ENCODE measurements at places on chromosomes 3 and 15.

DNA sequence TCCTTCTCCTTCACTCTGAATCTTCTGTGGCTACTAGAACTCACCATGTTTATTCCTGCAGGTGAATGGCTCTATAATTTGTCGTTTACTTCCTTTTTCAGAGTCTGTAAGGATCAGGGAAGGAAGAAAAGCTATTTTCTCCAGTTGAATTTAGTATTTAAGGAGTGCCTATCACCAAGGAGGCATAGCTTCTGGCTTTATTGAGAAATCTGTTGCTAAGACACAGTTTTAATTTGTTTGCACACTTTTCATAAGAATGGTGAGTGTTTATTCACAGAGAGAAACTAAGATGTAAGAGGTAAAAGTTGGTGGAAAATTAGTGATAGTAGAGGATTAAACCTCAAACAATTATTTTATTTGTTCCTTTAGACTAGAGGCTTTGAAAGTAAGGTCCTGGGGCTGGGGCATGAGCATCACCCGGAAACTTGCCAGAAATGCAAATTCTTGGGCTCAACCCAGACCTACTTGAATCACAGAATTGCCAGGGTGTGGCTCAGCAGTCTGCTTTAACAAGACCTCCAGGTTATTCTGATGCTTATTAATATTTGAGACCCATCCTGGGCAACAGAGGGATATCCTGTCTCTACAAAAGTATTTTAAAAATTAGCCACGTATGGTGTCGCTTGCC, 461.3 kb downstream of the AGBL1 start:
- no peak for DNase-seq

- DNase-seq: no peak
These were observed 130.5 kb upstream of the NR2E3 start for GRCh38 chr15:71679793-71680353.

GRCh38 chr3:73214846-73215245, 153.4 kb downstream of the EBLN2 start:
- DNase-seq: no peak

DNA sequence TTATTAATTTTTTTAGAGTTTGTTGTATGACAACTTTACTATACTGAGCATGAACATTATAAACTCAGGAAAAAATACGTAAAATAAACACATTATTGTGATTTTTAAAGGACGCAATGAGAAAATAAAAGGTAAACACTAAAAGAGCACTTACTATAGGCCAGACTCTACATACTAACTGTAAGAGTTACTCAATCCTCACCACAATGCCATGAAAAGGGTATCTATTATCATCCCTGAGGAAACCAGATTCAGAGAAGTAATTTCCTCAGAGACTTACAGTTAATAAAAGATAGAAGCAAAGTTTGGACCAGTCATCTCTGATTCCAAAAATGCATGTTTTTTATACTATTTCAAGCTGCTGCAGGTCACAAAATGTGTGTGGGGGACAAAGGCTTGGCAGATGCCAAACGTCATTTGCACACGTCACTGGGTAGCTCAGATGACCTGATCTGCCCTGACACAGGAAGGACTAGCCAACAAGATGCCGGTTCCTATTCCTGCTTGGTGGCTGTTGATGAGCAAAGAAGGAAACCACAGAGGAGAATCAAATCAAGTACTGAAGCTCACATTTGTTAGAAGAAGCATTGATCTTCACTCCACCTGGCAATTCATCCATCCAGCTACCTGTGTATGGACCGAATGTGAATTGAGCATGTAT, 42.3 kb downstream of the KLHL6 start:
- peak; percentile 54 for DNase-seq

DNA sequence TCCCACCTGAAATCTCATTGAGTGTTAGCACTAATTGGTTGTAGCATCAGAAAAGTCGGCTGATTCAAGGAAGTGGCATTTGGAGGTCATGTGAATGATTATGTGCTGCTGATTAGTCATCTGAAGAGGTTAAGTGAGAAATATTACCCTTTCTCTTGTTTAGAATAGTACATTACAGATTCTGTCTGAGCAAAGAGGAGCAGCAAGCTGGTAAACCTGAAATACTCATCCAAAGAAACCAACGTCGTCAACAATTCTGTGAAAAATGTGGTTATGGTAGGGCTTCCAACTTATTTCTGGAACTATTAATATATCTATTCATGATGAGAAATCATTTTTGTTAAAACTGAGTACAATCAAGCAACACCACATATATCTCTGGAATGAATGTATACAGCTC, 1024.9 kb downstream of the TUSC7 start:
- DNase-seq: no peak

- DNase-seq: no peak
These were observed 751.6 kb downstream of the SI start for GRCh38 chr3:164326714-164327113.

GRCh38 chr3:139323146-139323545, 20.7 kb upstream of the MRPS22 start:
- DNase-seq: no peak

- DNase-seq: no peak
These were observed 20.3 kb downstream of the KLHDC8B start for GRCh38 chr3:49191741-49192140.

- no peak for DNase-seq
These were observed 53.4 kb downstream of the RPLP1 start for GRCh38 chr15:69505956-69506556.

- DNase-seq: no peak
These were observed 4.2 kb downstream of the PTPN23 start for GRCh38 chr3:47385007-47385406.

DNA sequence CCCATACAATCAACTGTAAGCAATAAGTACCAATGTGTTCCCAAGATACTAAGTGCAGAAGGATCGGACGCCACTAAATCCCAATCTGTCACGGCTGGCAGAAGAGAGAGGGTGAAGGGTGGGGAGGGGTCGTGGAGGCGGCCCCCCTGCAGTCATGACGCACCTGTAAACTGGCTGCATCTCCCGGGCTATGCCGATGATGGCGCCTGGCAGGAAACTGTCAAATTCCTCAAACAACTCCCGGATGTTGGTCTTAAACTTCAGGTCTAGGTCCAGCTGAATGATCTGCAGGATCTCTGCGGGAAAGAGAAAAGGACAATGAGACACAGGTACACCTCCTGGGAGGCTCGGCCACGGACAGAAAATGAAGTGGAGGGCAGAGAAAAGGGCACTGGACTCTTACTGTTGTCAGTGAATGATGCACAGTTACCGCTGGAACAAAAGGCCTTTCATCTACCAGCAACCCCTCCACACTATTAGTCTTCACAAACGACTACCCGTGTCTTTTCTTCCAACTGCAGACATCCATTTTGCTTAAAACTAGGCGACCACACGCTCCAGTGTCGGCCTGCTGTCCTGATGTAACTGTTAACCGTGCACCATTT, 114.6 kb downstream of the XXYLT1 start:
- no peak for DNase-seq

- no peak for DNase-seq
These were observed 354.4 kb downstream of the ERC2 start for GRCh38 chr3:56113908-56114307.

GRCh38 chr15:99279290-99279689, 28.0 kb downstream of the LRRC28 start:
- DNase-seq: no peak

DNA sequence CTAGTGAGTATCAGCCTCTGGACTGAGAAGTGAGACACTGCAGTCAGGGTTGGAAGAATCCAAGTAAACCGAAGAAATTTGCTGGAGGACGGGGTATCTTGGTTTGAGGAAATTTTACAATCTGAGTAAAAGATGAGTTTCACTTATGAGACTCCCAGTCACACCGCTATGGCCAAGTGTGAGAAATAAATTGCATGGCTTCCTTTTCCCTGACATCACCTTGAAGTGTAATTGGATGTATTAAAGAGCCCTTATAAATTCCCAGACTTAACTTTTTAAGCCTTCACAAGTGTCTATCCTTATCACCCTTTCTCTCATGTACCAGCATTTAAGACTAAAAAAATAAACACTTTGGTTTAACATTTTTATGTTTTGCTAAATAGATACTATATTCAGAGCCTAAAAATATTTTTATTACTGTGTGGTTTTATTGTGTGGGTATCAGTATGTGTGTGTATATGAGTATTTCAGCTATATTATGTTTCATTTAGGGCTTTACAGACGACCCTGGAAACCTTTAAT, 23.8 kb downstream of the USP3 start:
- DNase-seq: no peak

DNA sequence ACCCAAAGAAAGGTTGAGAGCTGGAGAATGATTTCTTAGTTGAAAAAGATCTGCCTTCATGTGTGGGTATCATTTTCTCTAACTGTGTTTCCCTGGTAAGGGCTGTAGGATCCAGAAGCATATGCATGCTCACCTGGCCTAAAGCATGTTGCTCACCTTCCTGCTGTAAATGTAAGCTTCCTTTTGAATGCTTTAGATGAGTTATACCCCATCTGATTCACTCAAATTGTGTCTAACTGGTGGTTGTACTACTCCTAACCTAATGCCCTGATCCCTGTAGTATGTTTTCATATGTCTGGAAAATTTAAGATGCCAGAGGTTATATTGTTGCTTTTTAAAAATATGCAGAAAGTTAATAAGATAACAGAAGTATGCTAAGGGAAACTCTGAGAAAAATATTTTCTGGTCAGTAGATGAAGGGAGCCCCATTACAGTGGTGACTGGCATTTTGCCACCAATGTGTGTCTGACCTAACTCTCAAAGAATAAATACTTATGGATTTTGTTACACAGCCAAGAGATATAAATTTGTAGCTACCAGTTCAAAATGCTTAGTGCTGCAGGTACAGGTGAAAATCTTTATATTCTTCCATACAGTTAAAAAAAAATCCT, 7.7 kb downstream of the FILIP1L start:
- DNase-seq: no peak

GRCh38 chr15:81301815-81302399, 22.0 kb downstream of the STARD5 start:
- DNase-seq: peak; percentile 51

GRCh38 chr3:56704706-56705105, 21.6 kb upstream of the TASOR start:
- no peak for DNase-seq

- DNase-seq: peak; percentile 67
These were observed 16.1 kb upstream of the ATP8B4 start for GRCh38 chr15:50135031-50135551.

DNA sequence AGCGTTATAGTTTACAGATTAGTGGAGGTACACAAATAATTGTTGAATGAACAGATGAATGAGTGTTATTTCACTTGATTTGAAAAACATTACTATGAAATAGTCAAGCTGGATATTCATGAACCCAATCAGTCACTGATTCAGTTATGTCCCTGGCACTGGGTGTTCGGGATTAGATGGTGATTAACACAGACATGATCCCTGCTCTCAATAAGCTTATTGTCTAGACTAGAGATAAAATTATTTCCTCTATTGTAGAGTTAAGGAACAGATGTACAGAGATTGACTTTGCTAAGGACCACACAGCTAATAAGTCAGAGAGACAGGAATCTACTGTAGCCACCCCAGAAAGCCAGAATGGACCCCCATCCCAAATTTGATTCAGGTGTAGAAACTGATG, 963 bp downstream of the GRAMD1C start:
- DNase-seq: no peak

DNA sequence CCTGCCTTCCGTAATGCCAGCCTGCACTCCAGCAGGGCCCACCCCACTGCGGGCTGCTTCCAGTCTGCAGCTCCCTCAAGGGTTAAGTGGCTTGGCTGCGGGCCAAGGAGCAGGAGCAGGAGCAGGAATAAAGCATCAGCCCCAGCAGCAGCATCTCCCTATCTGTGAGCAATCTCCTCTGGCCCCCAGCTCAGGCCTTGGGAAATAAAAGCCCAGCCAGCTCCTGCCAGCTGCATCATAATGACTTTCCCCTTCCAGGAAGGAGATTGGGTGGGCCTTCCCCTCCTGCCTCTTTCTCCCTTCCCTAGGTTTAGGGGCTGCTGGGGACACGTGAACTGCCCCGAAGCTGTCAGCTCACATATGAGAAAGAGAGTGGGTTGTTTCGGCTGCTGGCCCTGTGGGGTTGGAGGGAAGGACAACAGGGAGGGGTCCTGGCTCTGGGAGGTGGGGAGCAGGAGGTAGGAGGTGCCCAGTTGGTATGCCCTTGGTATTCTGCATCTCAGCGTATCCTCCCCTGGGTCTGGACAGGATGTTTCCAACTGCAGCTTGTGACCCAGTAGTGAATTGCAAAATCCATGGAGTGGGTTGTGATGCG, 34.6 kb upstream of the FGD5 start:
- DNase-seq: no peak

GRCh38 chr15:75902129-75902557, 1.5 kb upstream of the FBXO22 start:
- no peak for DNase-seq

- DNase-seq: peak; percentile 74
These were observed 142.7 kb downstream of the GADL1 start for GRCh38 chr3:30751610-30752299.

- no peak for DNase-seq
These were observed 126.5 kb upstream of the THBS1 start for GRCh38 chr15:39454189-39454986.

- DNase-seq: peak; percentile 87
These were observed 31.0 kb downstream of the IDH2 start for GRCh38 chr15:90071220-90071807.

DNA sequence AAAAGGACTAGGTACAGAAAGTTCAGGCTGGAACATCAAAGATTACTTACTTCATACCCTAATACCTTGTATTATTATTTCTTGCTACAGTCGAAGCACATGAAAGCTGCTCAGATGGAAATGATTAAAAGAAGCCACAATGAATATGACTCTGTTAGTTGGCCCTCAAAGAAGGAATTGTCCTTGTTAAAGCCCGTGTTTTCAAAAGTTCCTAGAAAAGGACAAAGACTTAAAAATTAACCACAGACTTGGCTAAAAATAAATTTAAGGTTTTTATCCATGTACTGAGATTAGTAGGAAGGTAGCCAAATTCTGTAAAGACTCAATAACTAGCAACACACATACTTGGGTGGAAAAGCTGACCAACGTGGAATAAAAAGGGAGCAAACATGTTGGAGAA, 251.0 kb upstream of the RARB start:
- DNase-seq: no peak

DNA sequence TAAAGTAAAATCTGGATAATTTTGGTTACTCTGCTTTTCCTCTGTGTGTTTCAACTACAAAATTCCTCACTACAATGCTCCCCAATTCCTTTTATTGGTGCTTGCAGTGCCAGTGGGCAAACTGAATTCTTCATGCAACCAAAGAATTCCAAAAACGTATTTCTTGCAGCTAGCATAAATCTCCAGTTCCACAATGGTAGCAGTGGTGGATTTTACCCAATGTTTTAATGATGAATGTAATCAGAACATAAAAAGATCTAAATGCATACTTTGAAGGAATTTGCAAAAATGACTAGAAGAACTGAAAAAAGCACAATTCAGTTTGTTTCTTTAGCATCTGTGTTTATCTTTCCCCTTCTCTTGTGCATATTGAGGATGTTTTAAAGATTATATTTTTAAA, 359.6 kb upstream of the TPRG1 start:
- DNase-seq: no peak

GRCh38 chr3:189186101-189186500, 14.3 kb downstream of the TPRG1 start:
- no peak for DNase-seq

DNA sequence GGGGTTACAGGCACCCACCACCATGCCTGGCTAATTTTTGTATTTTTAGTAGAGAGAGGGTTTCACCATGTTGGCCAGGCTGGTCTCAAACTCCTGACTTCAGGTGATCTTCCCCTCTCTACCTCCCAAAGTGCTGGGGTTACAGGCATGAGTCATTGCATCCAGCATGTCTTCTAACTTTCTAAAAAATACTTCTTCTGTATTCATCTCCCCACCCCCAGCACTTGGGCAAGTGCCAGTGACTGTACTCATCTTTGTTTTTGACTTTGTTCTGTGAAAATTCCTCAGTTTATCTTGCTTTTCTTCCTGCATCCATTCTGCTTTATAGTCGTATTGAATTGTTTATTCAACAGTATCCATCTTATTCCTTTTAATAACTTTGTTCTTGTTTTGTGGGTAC, 47.6 kb downstream of the ARIH1 start:
- no peak for DNase-seq

Data from activated CD4-positive, alpha-beta T cell treated with anti-CD3 and anti-CD28 coated beads for 48 hours (primary cell).